ENCODE measurements at places on chromosomes 5 and 9. TPM values are rescaled to one million over a fixed set of nuclear protein-coding genes. Genes with fewer than 3 reads are reported as not detected.

DNA sequence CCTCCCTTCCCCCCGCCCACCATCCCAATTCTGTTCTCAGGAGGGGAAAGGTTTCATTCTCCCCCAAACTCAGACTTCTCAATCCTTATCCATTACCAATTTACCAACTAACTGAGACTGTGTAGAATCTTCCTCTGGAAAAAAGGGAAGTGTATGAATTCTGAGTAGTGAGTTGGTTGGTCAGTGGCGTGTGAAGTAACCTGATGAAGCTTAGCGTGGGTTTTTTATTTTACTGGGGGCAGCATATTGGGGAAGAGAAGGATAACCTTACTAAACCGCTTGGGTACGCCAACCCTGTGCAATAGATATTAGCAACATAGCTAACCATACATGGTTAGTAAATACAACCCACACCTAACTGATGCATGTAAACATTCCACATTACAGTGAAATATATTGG is 1.1 kb upstream of the DNAJC21 start:
- H3K27me3 ChIP-seq = no peaks in the 10 kb centered on the region
- H3K4me1 ChIP-seq = peaks cover 31% of the 10 kb centered on the region
- no peak for DNase-seq
- H3K27ac ChIP-seq = no peak overlapping the region
- H3K36me3 ChIP-seq = no peaks in the 10 kb centered on the region

SLC23A1 gene
- total RNA-seq = not detected

DNA sequence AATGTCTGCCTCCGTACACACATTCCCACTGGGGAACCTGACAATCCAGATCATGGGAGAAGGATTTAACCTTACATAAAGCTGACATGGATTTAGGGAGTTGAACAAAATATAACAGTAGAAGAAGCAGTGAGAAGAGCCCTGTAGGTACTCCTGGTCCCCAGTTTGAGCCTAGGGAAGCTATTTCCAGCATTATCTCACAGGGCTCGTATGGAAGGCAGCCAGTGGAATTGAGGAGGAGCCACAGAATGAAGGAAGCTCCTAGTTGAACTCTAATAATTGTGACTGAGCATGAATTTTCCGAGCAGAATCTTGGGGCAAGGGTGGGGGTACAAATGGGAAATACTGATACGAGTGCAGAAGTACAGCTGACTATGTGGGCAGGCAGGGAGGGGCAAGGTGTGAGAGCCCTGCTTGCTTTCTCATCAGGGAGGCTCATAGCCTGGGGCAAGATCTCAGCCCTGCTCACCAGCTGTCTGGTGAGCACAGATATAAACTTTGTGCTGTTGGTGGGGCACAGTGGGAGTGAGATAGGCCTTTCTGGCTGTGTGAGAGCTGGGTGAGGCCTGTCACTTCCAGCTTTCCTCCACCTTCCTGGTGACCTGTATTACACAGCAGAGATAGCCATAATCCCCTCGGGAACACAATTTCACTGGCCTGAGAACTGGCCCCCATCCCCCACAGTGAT is 290.7 kb upstream of the IL12B start:
- no peaks in the 10 kb centered on the region for H3K4me1 ChIP-seq
- no peaks in the 10 kb centered on the region for H3K27me3 ChIP-seq
- no peaks in the 10 kb centered on the region for H3K36me3 ChIP-seq

GRCh38 chr5:29897916-29898315 is 1295.6 kb upstream of the CDH6 start:
- H3K4me3 ChIP-seq = no peak overlapping the region
- no peak overlapping the region for H3K27ac ChIP-seq
- no peaks in the 10 kb centered on the region for H3K27me3 ChIP-seq
- DNase-seq = no peak
- no peaks in the 10 kb centered on the region for H3K4me1 ChIP-seq

- H3K27me3 ChIP-seq = no peaks in the 10 kb centered on the region
- H3K4me3 ChIP-seq = no peak overlapping the region
- H3K4me1 ChIP-seq = no peaks in the 10 kb centered on the region
- H3K36me3 ChIP-seq = no peaks in the 10 kb centered on the region
- DNase-seq = no peak
- no peak overlapping the region for H3K27ac ChIP-seq
Measured at GRCh38 chr9:22374051-22374450, 72.6 kb upstream of the DMRTA1 start.

DNA sequence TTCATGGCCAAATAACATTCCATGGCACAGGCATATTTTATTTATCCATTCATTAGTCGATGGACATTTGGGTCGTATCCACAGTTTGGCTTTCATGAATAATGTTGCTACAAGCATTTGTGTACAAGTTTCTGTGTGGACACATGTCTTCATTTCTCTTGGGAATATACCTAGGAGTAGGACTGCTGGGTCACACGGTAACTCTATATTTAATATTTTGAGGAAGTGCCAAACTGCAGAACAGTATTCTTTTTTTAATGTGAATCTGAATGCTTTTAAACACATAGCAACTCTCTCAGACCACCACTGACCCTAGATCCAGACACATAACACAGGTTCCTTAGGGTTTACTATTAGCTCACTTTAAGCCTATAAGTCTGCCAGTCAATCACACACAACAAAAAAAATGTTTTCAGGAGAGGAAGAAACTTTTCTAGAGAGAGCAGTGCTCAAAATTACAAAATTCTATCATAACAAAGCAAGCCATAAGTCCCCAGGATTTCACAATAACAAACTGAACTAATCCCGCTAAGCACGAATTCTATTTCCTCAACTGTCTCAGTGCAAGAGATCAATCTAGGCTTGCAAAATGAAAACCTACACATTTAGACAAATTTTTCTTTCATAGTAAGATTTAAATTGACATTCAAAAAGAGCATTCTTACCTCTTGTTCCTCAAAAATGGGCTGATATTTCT is 41.8 kb upstream of the GABBR2 start:
- H3K4me3 ChIP-seq = no peak overlapping the region
- H3K27ac ChIP-seq = no peak overlapping the region
- H3K27me3 ChIP-seq = no peaks in the 10 kb centered on the region
- no peak for DNase-seq
- no peaks in the 10 kb centered on the region for H3K4me1 ChIP-seq

DNA sequence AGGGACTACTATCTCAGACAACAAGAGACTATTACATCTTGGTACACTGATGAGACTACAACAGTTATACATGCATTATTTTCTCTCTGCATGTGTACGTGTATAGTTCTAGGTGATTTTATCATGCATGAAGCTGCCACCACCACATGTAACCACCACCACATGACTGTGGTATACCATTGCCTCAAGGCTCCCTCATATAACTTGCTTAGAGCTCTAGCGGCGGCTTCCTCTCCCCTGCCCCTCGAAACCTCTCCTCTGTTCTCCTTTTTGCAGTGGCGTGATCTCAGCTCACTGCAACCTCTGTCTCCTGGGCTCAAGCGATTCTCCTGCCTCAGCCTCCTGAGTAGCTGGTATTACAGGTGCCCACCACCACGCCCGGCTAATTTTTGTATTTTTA is 162.3 kb downstream of the AOPEP start:
- H3K27ac ChIP-seq = no peak overlapping the region
- DNase-seq = no peak
- no peak overlapping the region for H3K4me3 ChIP-seq
- no peaks in the 10 kb centered on the region for H3K27me3 ChIP-seq
- H3K36me3 ChIP-seq = no peaks in the 10 kb centered on the region

DNA sequence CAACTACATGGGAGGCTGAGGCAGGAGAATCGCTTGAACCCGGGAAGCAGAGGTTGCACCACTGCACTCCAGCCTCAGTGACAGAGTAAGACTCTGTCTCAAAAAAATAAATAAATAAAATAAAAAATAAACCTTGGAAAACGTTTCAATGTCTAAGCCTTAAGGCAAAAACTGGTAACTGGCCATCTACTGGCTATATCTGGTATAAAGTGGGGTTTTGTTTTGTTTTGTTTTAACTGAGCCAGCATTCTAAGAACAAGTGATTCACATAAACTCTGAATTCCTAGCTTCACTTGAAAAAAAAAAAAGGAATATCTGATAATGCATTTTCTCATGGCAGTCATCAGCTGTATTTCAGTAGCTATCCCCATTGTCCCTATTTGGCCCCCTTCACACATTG is 126.1 kb upstream of the EFNA5 start:
- H3K4me1 ChIP-seq = no peaks in the 10 kb centered on the region
- H3K36me3 ChIP-seq = no peaks in the 10 kb centered on the region
- H3K27me3 ChIP-seq = no peaks in the 10 kb centered on the region
- DNase-seq = no peak
- H3K4me3 ChIP-seq = no peak overlapping the region
- H3K27ac ChIP-seq = no peak overlapping the region

DNA sequence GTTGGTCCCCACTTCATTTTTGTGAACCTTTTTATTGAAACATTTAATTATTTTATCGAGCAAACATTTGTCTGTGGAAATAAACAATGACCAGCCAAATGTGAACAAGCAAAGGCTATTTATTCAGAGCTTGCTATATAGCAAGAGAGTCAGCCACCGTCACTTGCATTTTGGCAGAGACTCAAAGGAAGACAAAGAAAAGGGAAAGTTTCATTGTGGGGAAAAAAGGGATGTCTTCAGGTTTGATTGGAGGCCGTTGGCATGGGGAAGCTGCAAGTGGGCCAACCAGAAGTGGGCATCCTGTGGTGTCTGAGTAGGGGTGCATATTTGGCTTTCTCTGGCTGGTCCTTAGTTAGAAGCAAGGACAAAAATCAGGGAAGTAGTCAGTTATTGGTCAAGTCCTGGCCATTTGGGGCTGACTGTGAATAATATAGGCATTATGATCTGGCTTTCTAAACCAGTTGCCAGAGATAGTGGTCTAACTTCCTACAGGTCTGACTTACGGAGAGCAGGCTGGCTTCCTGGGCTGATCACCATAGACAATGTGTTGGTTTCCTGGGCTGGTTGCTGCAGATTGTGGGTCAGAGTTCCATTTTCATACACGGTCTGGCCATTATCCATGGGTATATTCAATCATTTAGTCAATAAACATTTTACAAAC is 16.6 kb downstream of the ENC1 start:
- no peaks in the 10 kb centered on the region for H3K27me3 ChIP-seq
- DNase-seq = no peak
- H3K27ac ChIP-seq = no peak overlapping the region
- H3K4me1 ChIP-seq = no peaks in the 10 kb centered on the region
- H3K36me3 ChIP-seq = no peaks in the 10 kb centered on the region
- H3K4me3 ChIP-seq = no peak overlapping the region

DNA sequence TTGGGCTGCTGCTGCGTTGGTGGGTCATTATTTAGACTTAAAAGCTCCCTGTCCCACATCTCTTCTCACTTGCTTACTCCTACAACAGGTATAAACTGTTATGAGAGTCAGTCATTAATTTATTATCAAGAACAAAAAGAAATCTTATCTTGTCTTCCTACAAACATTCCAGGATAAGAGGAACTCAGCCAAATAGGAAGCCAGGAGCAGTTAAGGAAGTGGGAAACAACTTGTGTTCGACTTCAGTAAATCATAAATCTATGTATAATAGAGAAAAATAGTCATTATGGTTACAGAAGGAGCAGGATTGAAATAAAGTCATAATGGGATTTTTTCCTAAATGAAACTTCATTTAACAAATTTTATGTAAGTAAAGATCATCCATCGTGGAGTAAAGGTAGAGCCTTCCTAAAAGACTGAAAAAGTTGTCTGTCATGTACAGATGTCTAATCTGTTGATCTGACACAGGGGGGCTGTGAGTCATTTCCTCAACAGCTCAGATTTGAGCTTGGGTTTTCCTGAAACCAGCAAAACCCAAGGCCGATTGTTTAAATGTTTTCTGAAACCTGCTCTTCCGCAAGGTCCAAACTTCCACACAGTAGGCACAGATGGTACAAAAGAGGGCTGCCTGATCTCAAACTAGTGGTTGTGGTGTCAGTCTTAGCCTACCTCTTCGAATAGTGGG is 25.3 kb upstream of the LRRTM2 start:
- H3K27me3 ChIP-seq = no peaks in the 10 kb centered on the region
- no peak overlapping the region for H3K4me3 ChIP-seq
- peaks cover 9% of the 10 kb centered on the region for H3K36me3 ChIP-seq
- no peak for DNase-seq
- H3K27ac ChIP-seq = peak overlapping the region; percentile 41
- H3K4me1 ChIP-seq = peaks cover 1% of the 10 kb centered on the region

DNA sequence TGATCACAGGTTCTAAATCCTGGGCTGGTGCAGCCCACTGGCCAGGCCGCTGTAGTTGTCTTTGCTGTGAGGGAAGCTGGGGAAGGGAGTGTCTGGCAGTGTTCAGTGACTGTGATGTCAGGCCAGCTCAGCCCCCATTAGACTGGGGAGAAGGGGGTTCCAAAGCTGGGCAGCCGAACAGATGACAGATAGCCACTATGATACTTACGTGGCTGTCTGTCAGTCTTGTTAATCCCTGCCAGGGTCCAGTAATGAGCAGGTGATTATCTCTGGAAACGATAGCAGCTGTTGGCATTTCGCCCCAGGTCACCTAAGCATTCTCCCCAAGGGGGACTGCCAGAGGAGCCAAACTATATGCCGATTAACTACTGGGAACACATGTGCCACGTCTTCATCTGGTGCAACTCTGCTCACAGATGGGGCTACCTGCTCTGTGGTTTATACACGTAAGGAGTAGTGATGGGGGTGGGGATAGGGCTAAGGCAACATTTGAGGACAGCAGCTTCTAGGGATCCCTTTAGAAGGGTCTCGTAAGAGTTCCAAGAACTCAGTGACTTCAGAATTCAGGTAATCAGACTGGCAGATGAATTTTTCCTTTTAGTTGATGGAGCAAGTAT is 396.3 kb downstream of the KDM4C start:
- no peaks in the 10 kb centered on the region for H3K36me3 ChIP-seq
- H3K4me1 ChIP-seq = no peaks in the 10 kb centered on the region
- no peak overlapping the region for H3K27ac ChIP-seq
- H3K27me3 ChIP-seq = no peaks in the 10 kb centered on the region
- H3K4me3 ChIP-seq = no peak overlapping the region

- H3K27me3 ChIP-seq = no peaks in the 10 kb centered on the region
- no peaks in the 10 kb centered on the region for H3K4me1 ChIP-seq
- H3K4me3 ChIP-seq = no peak overlapping the region
Measured at GRCh38 chr5:170419643-170420042, 30.5 kb upstream of the KCNMB1 start.

GRCh38 chr9:113963696-113964494 is 87.8 kb downstream of the ZNF618 start:
- H3K27ac ChIP-seq = no peak overlapping the region
- H3K4me1 ChIP-seq = no peaks in the 10 kb centered on the region
- H3K36me3 ChIP-seq = no peaks in the 10 kb centered on the region
- no peaks in the 10 kb centered on the region for H3K27me3 ChIP-seq
- no peak for DNase-seq
- H3K4me3 ChIP-seq = no peak overlapping the region

- no peaks in the 10 kb centered on the region for H3K4me1 ChIP-seq
- no peak overlapping the region for H3K4me3 ChIP-seq
- peak; percentile 69 for DNase-seq
- H3K27ac ChIP-seq = no peak overlapping the region
- H3K27me3 ChIP-seq = no peaks in the 10 kb centered on the region
Measured at GRCh38 chr9:41229408-41230401, 40.6 kb upstream of the ZNG1F start.

DNA sequence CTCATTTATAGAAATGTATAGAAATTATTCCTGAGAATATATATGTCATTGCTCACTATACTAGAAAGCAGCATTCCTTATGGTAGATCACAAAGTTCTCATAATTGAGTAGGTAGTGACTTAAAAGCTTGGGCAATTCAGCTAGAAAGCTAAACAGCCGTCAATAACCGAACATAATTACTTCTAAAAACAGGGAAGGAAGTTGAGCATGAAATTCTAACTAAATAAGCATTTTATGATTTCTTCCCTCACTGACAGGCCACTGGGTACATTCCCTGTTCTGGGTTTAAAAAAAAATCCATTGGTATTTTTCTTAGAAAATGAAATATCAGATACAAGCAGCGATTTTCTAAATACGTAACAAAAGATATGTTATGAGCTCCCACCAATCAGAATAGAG is 91.1 kb upstream of the DAB2 start:
- H3K4me3 ChIP-seq = no peak overlapping the region
- no peaks in the 10 kb centered on the region for H3K27me3 ChIP-seq
- no peaks in the 10 kb centered on the region for H3K36me3 ChIP-seq
- no peak for DNase-seq
- H3K4me1 ChIP-seq = peaks cover 28% of the 10 kb centered on the region
- H3K27ac ChIP-seq = peak overlapping the region; percentile 28

Measured in sigmoid colon (tissue), 7 donors.